ENCODE measurements at places on chromosomes 6 and 20.

GRCh38 chr20:14142964-14143627 lies 147.8 kb downstream of the MACROD2 start:
- no peaks in the 10 kb centered on the region for H3K27me3 ChIP-seq
- no peaks in the 10 kb centered on the region for H3K4me1 ChIP-seq
- no peak overlapping the region for H3K27ac ChIP-seq
- no peaks in the 10 kb centered on the region for H3K36me3 ChIP-seq
- H3K4me3 ChIP-seq = no peak overlapping the region
- DNase-seq = no peak

GRCh38 chr6:124443541-124443940 lies 518.7 kb upstream of the RNF217 start:
- no peaks in the 10 kb centered on the region for H3K36me3 ChIP-seq
- no peak overlapping the region for H3K27ac ChIP-seq
- no peak overlapping the region for H3K4me3 ChIP-seq
- H3K27me3 ChIP-seq = no peaks in the 10 kb centered on the region
- H3K4me1 ChIP-seq = no peaks in the 10 kb centered on the region

DNA sequence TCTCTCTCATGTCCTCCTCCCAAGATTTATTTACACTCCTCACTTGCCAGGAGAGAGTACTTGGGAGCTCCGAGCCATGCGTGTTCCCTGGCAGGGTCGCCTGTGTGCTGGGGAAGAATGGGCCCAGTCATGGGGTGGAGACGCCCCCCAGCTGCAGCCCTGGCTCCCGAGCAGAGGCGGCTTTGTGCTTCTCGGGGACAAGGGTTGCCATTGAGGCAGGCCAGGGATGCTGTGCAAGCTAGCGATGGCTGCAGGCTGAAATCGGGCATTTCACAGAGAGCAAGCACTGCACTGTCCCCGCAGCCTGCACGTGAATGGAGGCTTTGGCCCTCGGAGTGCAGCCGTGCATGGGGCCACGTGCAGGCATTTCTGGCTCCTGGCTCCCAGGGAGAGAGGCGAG lies 23.8 kb downstream of the PHACTR3 start:
- H3K4me1 ChIP-seq = no peaks in the 10 kb centered on the region
- no peak for DNase-seq
- no peaks in the 10 kb centered on the region for H3K27me3 ChIP-seq
- H3K4me3 ChIP-seq = no peak overlapping the region
- H3K36me3 ChIP-seq = no peaks in the 10 kb centered on the region

DNA sequence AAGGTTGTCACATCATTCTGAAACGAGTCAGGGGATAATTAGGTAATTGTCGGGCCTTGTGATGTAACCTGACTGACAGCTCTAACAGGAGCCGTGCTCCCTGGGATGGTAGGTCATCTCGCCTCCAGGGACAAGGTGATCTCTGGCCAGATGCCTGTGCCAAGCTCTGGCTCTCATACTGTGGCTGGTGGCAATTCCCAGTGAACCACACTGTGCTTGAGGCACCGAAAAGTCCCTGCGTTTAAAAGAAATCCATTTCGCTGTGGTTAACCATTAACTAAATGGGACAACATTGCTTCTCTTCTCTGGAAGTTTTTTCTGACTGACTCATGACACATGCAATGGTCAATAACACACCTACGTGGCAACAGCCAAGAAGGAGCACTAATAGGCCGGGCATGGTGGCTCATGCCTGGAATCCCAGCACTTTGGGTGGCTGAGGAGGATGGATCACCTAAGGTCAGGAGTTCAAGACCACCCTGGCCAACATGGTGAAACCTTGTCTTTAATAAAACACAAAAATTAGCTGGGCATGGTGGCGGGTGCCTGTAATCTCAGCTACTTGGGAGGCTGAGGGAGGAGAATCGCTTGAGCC lies 669.2 kb downstream of the PRKN start:
- H3K27ac ChIP-seq = peak overlapping the region; percentile 63
- H3K4me1 ChIP-seq = peaks cover 4% of the 10 kb centered on the region

- H3K4me1 ChIP-seq = no peaks in the 10 kb centered on the region
- H3K27ac ChIP-seq = no peak overlapping the region
- no peaks in the 10 kb centered on the region for H3K36me3 ChIP-seq
- DNase-seq = no peak
- H3K4me3 ChIP-seq = no peak overlapping the region
- no peaks in the 10 kb centered on the region for H3K27me3 ChIP-seq
Measured at GRCh38 chr6:161272635-161273273, 1.1 kb downstream of the AGPAT4 start.

- no peaks in the 10 kb centered on the region for H3K36me3 ChIP-seq
- no peak for DNase-seq
- H3K27ac ChIP-seq = no peak overlapping the region
- H3K4me3 ChIP-seq = no peak overlapping the region
- no peaks in the 10 kb centered on the region for H3K4me1 ChIP-seq
- no peaks in the 10 kb centered on the region for H3K27me3 ChIP-seq
Measured at GRCh38 chr6:3619201-3619600, 132.3 kb downstream of the PXDC1 start.

GRCh38 chr6:156720691-156721685 lies 56.2 kb upstream of the ARID1B start:
- no peaks in the 10 kb centered on the region for H3K36me3 ChIP-seq
- no peaks in the 10 kb centered on the region for H3K27me3 ChIP-seq
- DNase-seq = peak; percentile 58
- H3K27ac ChIP-seq = peak overlapping the region; percentile 99
- H3K4me1 ChIP-seq = peaks cover 13% of the 10 kb centered on the region

GRCh38 chr6:43966853-43967718 lies 160.2 kb downstream of the MRPL14 start:
- H3K4me1 ChIP-seq = peaks cover 9% of the 10 kb centered on the region
- H3K27ac ChIP-seq = no peak overlapping the region
- no peak overlapping the region for H3K4me3 ChIP-seq
- no peaks in the 10 kb centered on the region for H3K36me3 ChIP-seq

DNA sequence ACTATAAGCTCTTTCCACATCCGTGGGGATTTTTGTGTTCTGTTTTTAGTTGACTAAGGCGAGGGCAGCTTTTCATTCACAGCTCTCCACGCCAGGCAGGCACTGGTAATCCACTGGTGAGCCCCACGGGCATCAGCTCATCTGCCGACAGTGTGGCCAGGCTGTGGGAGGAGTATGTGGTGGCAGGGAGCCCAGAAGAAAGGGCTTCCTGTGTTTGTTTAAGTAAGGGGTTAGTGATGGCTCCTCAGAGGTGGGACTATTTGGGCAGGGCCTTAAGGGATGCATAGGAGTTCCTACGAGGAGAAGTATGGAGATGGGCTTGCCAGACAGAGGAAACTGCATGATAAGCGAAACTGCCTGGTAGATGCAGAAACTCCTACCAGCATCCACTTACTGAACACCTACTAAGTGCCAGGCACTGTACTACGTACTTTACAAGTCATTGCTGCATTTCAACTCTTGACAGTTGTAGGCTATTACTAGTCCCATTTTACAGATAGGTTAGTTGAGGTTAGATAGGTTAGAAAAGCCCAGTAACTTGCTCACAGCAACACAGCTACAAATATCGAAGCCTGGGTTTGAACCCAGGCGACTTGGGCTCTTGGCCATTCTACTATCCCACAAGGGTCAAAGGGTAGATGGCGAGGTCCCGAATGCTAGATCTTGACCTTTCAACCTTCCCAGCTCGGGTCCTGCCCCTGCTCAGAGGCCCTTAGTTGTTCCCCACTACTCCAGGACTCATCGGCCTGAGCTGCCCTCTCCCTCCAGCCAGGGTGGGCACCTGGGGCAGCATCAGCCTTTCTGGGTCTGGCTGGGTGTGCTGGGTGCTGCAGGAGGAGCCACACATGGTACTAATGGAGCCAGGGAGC lies 55.1 kb downstream of the CEBPB start:
- H3K4me3 ChIP-seq = no peak overlapping the region
- H3K36me3 ChIP-seq = no peaks in the 10 kb centered on the region
- peaks cover 52% of the 10 kb centered on the region for H3K4me1 ChIP-seq
- H3K27me3 ChIP-seq = no peaks in the 10 kb centered on the region
- no peak for DNase-seq

DNA sequence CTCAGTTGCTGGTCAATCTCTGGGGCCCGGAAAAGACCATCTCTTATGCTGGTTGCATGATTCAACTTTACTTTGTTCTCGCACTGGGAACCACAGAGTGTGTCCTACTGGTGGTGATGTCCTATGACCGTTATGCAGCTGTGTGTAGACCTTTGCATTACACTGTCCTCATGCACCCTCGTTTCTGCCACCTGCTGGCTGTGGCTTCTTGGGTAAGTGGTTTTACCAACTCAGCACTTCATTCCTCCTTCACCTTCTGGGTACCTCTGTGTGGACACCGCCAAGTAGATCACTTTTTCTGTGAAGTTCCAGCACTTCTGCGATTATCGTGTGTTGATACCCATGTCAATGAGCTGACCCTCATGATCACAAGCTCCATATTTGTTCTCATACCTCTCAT lies 4.3 kb downstream of the OR2J3 start:
- no peak overlapping the region for H3K27ac ChIP-seq
- H3K36me3 ChIP-seq = no peaks in the 10 kb centered on the region
- H3K4me3 ChIP-seq = no peak overlapping the region
- no peak for DNase-seq
- H3K4me1 ChIP-seq = no peaks in the 10 kb centered on the region

GRCh38 chr6:34000281-34000680 lies 145.6 kb downstream of the GRM4 start:
- DNase-seq = no peak
- H3K27ac ChIP-seq = no peak overlapping the region
- H3K4me1 ChIP-seq = no peaks in the 10 kb centered on the region
- H3K4me3 ChIP-seq = no peak overlapping the region

DNA sequence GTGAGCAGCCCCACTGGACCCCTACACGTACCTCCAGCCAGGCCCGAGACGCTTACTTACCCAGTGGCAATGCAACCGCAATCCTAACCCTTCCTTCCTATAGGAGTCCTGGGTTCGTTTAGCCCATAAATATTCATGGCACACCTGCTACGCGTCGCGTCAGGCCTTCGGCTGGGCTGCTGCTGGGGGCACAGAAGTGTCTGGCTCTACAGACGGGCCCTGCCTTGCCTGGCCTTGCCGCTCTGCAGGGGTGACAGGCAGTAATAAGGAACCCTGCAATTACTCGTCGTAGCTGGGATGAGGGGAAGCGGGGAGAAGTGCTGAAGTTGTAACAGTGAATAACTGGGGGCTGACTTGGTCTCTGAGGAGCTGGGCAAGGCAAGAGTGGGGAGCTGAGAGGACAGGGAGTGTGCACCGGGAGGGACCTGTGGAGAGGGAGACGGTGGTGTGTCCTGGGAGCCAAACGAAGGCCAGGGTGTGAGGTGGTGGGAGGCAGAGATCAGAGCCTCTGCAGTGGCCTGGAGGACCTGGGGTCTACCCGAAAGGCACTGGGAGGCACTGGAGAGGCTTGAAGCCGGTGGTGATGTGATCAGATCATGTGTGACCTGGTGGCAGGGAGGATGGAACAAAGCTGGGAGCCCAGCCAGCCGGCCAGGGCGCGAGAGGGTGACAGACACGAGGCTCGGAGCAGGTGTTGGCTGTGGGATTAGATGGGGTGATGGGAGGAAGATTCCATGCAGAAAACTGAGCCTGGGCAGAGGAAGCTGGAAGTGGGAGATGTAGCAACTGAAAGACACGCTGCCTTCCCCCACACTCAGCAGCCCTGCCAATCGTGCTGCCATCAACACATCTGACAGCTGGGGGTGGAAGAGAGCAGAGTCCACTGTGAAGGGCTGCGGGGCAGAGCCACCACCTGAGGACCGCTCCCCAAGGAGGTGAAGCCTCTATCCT lies 36.4 kb downstream of the PSMG4 start:
- no peak overlapping the region for H3K27ac ChIP-seq
- peaks cover 4% of the 10 kb centered on the region for H3K36me3 ChIP-seq
- DNase-seq = peak; percentile 61
- no peaks in the 10 kb centered on the region for H3K4me1 ChIP-seq
- H3K4me3 ChIP-seq = no peak overlapping the region
- no peaks in the 10 kb centered on the region for H3K27me3 ChIP-seq

DNA sequence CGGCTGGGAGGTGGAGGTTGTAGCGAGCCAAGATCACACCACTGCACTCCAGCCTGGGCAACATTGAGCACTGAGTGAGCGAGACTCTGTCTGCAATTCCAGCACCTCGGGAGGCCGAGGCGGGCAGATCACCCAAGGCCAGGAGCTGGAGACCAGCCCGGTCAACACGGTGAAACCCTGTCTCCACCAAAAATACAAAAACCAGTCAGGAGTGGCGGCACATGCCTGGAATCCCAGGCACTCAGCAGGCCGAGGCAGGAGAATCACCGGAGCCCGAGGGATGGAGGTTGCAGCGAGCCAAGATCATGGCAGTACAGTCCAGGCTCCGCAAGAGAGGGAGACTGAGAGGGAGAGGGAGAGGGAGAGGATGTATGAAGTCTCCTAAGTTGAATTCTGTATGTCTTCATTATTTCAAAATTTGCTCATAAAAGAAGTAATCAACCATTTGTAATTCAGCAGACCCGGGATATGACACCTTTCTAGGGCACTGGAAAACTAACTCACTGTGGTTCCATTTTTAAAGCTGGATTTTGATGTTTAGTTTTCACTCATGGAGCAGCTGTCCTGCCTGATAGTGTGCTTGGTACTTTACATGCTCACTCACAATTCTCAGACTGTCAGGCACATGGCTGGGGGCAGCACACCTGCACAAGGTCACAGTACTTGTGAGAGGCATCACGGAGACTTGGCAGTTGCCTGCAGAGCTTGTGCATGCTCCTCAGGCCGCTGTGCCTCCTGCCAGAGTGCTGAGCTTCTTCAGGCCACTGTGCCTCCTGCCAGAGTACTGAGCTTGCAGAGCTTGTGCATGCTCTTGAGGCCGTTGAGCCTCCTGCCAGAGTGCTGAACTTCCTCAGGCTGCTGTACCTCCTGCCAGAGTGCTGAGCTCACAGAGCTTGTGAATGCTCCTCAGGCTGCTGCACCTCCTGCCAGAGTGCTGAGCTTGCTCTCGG lies 106.2 kb downstream of the ERMARD start:
- DNase-seq = no peak
- H3K27ac ChIP-seq = no peak overlapping the region
- no peak overlapping the region for H3K4me3 ChIP-seq
- H3K27me3 ChIP-seq = no peaks in the 10 kb centered on the region

DNA sequence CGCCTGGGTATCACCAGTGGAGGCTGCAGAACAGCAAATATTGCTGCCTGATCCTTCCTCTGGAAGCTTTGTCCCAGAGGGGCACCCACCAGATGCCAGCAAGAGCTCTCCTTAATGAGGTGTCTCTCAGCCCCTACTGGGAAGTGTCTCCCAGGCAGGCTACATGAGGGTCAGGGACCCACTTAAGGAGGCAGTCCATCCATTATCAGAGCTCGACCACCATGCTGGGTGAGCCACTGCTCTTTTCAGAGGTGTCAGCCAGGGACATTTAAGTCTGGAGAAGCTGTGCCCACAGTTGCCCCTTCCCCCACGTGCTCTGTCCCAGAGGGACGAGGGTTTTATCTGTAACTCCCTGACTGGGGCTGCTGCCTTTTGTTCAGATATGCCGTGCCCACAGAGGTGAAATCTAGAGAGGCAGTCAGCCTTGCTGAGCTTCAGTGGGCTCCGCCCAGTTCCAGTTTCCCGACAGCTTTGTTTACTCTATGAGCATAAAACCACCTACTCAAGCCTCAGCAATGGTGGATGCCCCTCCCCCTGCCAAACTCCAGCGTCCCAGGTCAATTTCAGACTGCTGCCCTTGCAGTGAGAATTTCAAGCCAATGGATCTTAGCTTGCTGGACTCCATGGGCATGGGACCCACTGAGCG lies 25.9 kb upstream of the AIG1 start:
- H3K27me3 ChIP-seq = no peaks in the 10 kb centered on the region
- DNase-seq = no peak
- H3K4me3 ChIP-seq = no peak overlapping the region
- no peaks in the 10 kb centered on the region for H3K4me1 ChIP-seq
- no peaks in the 10 kb centered on the region for H3K36me3 ChIP-seq

GRCh38 chr20:58603721-58604120 lies 47.4 kb upstream of the STX16 start:
- no peaks in the 10 kb centered on the region for H3K27me3 ChIP-seq
- DNase-seq = no peak
- H3K4me3 ChIP-seq = no peak overlapping the region
- H3K4me1 ChIP-seq = no peaks in the 10 kb centered on the region
